Stimulated activated CD8-positive, alpha-beta memory T cell treated with anti-CD3 and anti-CD28 coated beads, Interleukin-15, amount 100 ng/mL, for 48 hours (primary cell): ENCODE measurements at places on chromosomes 7 and 10.

DNA sequence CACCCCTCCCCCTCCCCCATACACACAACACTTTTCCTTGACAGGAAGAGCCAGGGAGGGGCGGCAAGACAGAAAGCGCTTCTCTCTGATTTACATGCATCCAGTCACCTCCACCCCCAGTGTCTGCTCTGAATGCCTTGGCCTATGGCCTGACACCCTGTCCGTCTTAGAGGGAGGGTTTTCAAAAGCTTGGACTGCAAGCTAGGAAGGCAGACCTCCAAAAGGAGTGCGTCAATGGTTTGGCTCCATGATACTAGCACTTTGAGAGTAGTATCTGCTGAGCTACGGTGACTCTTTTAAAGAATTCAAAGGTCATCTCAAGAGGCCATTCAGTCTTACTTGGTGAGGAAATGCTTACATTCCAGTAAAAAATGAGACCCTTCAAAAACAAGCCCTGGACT, 20.3 kb upstream of the PAX2 start:
- DNase-seq = no peak

DNA sequence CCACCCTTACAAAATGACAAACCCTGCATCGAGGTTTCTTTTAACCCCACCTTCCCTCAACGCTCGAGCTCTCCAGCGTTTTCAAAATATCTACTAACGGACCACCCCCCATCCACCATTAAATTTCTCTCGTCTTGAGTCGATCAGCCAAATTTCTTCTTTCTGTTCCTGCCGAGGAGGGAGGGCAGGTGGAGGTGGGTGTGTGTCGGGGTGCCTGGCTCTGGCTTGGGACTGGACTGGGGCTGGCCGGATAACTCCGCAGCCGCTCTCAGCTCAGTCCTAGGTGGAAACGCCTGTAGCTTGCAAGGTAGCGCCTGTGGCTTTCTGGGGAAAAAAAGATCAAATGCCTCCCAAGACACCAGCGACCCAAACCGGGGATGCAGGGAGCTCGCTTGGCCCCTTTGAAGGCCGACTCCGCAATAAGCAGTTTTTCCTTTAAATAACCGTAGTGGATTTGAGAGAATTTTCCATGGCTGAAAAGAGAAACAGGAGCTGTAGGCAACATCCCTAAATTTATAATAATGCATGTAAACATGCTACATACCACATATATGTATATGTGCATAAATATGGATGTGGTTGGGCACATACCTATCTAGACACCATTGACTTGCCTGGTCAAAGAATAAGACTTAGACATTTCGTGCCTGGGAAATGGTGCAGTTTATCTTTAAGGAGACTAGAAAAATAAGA, 1.9 kb upstream of the TMEM178B start:
- DNase-seq = no peak

DNA sequence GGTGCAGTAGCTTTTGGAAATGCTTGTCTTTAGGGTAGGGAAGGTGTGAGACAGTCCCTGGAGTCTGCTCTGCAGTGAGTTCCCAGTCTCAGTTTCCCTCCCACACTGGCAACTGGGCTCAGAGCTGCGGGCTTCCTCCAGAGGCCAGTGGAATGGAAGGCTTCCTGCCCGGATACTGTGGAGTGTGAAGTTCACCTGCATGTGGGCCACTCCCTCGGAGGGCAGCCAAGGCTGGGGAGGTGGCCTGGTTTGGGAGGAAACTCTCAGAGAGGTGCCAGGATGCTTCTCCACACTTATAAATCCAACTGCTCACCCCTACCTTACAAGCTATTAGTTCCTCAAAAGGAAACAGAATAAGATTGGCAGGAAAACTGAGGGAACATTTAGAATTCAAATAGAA, 18.1 kb upstream of the UBE2H start:
- DNase-seq = no peak

DNA sequence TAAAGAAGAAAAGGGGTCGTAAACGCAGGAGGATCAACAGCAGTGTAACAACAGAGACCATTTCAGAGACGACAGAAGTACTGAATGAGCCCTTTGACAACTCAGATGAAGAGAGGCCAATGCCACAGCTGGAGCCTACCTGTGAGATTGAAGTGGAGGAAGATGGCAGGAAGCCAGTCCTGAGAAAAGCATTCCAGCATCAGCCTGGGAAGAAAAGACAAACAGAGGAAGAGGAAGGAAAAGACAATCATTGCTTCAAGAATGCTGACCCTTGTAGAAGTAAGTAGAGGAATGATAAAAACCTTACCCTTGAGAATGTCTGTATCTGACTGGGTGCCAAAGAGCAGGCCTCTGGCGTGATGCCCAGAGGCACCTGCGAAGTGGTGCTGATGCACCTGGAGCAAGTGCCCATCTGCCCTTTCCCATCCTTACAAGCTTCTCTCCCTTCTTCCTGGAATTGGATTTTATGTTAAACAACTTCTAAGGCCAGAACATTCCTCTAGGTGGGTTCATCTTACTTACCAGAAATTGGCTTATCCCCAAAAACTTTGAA, 86.4 kb upstream of the SAMD8 start:
- no peak for DNase-seq

DNA sequence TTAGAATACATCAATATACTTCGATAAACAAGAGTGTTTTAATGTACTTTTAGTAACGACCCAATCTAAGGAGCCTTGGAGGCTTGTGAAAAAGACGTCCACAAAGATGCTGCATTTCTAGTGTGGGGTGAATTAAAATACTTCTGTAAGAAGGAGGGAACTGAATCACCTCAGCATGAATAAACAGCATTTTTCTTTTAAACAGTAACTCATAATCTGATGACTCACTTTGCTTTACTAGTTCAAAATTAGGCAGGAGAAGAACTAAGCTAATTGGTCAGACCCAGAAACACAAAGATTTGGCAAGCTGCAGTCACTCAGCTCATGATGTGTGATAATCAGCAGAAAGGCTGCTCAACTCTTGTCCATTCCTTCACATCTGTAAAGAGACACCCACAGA, 24.2 kb downstream of the NCOA4 start:
- DNase-seq = no peak

DNA sequence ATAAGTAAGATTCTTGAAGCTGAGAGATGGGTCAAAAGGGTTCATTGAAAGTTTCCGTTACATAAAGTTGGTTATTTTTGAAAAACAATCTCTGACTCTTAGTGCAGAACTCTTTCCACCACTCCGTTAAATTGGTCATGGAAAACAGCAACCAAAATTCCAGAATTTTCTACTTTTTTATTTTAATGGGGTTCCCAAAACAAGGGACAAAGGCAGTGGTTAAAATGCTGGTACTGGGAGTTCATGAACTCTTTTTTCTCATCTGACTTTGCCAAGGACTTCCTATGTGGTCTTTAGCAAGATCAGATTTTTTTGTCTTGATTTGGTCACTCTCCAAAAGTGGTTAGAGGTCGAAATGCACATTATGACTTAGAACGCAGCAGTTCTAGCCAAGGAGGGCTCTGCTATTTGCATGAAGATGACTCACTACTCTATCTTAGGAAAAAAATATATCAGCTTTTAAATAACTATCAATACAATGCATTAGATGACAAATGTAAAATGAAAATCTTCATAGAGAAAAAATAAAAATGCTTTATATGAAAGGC, 145.7 kb downstream of the REEP3 start:
- DNase-seq = no peak

DNA sequence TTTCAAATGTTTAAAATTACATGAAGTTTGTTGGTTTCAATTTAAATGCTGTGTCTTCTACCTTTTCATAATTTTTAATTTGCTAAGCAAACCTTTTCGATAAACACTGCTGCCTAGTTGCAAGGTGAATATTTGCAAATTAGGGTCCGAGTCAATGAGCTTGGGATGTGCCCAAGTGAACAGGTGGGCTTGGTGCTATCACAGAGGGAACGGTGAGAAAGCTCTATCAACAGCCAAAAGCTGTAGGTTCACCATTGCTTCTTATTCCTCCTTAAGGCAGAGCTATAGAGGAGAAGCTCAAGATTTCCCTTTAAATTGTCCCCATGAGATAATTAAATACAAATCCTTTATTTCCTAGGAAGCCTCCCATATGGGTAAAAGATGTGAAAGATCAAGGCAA, 245.3 kb upstream of the CELF2 start:
- DNase-seq = no peak

- DNase-seq = no peak
These were observed 633.4 kb upstream of the MGMT start for GRCh38 chr10:128833671-128834070.

DNA sequence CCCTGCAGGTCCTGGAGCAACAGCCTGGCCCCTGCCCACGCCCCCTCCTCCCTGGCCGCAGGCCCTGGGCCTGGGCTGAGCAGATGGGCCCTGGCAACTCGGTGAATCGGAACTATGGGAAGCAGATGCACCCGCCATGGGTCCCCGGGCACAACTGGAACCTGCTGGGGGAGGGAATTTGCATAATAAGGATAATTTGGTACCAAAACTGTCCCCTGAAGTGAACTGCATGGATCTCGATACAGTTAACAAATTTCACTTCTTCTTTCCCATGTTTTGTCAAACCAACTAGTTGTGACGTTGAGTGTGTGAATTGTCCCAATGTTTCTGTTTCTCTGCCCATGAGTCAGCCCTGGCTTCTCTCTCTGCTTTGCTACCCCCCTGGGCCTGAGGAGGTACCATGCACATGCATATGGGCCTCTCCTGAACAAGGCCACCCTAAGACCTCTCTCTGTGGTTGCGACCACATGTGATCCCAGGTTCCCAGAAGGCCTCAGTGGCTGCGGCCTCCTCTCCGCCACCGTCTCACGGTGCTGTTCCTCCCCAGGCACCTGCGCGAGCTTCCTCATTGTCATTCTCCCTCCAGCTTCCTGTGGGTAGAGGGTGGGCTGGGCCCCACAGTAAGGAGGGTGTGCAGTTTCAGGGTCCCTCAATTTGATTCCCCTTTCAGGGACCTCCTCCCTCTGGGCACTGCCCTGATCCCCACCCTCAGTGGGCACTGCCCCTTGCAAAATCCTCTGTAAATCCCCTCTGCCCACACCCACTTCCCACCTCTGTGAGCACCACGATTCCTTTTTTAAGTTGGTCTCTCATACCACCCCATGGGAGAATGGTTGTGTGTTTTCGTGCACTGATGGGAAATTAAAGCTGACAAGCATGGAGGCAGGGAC, 40.0 kb downstream of the FIGNL1 start:
- DNase-seq = peak; percentile 25

DNA sequence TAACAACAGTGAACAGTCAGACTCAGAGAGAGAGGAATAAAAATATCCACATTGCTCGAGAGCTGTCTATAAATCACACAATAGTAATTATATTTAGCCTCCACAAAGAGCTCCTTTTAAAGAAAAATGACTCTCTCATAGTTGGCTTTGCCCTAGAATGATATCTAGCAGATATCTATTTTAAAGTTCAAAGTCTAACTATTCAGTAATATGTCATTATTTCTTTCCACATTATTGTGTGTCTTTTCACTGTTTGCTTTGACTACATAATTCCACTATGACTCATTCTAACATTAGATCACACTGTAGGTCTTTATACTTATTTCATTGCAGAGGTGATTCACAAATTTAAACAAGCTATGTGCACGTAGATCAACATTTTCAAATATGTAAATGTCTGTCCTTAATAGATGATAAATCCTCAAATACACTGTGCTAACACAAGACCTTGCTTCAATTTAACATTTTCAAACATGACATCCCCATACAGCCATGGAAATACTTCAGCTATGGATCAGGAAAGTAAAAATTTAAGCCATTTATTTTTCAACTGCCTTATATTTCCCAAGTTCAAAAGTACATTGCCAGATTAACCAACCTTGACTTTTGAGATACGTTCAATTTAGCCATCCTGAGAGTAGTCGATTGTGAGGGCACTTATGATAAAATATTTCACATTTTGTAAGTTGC, 99.9 kb upstream of the AKR1E2 start:
- DNase-seq = no peak

- no peak for DNase-seq
These were observed 38.0 kb downstream of the ZNF777 start for GRCh38 chr7:149422914-149423301.

- no peak for DNase-seq
These were observed 17.4 kb downstream of the KLHL7 start for GRCh38 chr7:23123007-23123406.

GRCh38 chr7:120363414-120363813, 90.4 kb downstream of the KCND2 start:
- no peak for DNase-seq

- no peak for DNase-seq
These were observed 204.0 kb upstream of the CELF2 start for GRCh38 chr10:10813656-10814055.

- DNase-seq = no peak
These were observed 158.6 kb downstream of the SNX13 start for GRCh38 chr7:17781491-17782215.

DNA sequence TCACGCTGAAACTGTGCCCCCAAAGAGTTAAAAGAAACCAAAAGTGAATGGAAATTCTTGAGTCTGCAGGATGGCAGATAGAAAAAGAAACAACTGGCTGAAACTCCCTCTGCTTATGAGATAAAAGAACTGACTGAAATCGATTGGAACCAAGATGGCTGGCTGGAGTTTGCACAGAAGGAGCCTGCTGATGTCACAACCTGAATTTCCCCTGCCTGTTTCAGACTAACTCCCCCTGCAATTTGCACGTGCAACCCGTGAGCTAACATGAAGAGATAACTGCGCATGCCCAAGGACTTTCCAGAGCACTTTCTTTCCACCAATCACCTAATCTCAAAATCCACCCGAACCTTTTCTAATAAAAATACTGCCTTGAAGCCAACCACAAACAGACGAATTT, 435.5 kb downstream of the CALN1 start:
- no peak for DNase-seq

- no peak for DNase-seq
These were observed 17.7 kb downstream of the ABCA13 start for GRCh38 chr7:48188776-48189520.

DNA sequence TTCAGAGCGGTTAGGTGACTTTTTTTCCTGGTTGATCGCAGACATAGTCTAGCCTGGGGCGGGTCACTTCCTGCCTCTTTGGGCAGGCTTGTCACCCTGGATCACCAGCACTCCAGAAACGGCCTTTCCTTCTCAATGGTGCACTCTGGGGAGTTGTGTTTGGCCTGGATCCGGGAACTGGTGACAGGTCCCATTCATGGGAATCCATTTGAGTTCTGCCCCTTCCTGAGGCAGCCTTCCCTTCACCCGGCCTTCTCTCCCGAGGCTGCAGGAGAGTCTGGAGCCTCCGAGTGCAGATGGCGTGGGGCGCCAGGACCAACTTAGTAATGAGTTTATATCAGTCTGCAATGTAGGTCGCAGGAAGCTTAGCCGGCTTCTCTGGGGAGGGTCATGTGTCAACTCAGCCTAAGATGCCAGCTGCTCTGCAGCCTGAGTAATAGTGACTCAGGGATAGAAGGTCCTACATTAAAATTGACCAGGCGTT, 54.2 kb downstream of the TACR2 start:
- DNase-seq = no peak
